ENCODE measurements at places on chromosomes 2 and 18.

GRCh38 chr2:171056307-171056706 is 104.4 kb downstream of the TLK1 start:
- DNase-seq: no peak

DNA sequence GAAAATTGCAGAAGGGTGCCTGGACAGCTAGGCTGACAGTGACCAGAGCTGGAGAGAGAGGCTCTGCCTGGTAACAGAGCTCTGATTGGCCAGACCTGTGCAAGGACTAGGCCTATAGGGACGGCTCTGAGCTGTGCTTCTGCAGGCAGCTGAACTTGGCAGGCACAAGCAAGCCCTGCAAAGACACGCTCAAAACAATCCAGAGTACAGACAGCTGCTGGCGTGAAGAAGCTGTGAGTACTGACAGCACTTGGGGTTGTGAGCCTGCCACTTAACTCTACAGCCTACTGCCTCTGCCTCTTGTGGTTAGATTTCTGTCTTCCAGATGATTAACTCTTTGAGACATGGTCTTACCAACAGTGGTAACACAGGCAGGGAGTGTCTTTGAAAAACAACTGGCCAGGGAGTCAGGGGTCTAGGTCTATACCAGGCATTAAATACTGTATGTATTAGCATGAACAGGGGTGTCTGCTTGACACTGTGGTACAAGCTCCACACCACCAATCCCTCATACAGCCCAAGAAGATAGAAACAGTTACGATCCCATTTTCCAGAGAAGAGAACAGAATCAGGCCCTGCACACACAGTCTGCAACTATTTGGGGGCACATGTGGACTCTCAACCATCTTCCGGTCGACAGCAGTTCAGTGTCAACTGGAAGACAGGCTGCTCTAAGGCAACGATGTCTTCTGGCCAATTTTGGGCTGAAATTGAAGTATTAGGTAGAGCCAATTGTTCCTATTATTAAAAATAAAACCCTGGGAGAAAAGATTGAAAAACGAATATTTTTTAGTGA is 568.4 kb downstream of the TNS1 start:
- peak; percentile 86 for DNase-seq

DNA sequence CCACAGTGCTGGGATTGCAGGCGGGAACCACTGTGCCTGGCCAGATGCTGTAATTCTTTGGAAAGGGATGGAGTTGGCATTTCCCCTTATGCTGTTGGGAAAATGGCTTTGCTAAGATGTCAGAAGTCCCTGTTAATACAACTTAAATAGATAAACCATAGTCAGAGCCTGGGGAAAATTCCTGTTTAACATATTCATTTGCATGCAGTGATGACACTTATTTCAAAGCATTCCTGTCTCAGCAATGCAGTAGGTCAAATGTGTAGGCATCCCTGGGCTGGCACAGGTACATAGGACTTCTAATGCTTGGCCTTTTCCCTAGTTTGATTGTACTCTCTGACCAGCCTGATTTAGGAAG is 38.6 kb downstream of the RAMP1 start:
- no peak for DNase-seq

- DNase-seq: no peak
Observed at GRCh38 chr18:71329114-71329513, 1040.3 kb downstream of the SOCS6 start.

DNA sequence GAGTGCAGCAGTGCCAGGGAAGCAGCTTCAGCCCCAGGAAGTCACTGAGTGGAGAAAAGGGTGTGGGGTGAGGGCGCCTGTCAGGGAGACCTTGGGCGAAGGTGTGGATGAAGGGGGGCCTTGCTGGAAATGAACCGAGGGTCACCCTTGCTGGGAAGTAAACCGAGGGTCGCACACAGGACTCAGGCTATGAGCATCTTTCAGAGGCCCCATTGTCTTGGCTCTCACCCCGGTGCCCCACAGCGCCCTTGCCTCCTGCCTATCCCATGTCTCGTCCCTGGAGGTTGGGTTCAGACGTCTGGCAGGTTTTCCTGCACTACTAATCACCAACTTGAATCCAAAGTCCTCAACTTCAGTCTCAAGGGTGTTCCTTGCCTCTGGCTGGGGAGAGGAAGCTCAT is 122.8 kb upstream of the PXDN start:
- no peak for DNase-seq

DNA sequence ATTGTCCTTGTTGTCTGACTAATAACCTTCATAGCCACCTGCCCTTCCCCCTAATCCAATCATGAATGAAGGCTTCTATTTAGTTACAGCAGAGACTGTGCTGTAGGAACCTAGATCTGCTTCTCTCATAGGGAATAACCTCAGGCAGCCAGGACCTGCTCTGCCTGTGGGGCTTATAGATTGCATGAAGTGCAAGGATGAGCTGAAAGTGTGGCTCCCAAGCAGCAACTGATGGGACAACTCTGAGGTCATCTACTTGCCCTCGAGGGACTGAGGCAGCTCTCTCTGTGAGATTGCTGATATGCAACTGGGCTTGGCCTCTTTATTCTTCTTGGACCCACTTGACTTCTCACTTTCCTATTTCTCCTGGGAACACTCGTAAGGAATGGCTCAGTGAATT is 23.8 kb upstream of the SLC38A11 start:
- DNase-seq: no peak

GRCh38 chr2:185967335-185967734 is 228.7 kb downstream of the FSIP2 start:
- DNase-seq: no peak

DNA sequence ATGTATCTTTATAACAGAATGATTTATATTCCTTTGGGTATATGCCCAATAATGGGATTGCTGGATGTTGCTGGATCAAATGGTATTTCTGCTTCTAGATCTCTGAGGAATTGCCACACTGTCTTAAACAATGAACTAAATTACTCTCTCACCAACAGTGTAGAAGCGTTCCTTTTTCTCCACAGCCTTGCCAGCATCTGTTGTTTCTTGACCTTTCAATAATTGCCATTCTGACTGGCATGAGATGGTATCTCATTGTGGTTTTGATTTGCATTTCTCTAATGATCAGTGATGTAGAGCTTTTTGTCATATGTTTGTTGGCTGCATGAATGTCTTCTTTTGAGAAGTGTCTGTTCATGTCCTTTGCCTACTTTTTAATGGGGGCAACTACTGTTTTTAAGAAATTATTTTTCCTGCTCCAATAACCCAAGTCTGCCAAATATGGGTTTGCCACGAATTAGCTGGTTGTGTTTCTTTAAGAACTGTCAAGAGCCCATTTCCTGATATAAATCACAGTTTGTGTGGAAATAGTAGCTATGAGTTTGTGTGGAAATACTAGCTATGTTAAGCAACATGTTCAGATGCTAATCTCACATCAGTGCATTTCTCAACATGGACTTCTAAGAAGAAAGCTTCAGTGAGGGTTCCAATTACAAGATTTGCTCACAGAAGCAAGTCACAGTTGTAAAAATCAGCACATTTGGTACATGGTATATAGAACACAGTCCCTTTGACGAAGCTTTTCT is 259.4 kb downstream of the ANAPC1 start:
- no peak for DNase-seq

DNA sequence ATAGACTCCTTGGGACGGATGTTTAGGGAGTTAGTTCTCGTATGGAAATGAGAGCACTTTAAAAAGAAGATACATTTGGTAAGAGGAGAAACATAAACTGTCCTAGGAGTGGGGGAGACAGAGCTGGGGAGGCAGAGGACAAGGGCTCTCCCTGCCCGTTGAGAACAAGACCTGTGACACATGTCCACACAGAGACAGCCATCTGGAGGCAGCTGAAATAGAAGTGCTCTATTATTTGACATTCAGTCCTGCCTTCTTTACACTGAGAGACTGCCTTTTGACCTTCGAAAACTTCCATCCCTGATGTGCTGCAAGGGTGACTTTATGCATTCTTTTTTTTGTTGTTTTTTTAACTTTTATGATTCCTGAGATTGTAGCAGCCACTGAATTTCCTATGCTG is 150.1 kb downstream of the UXS1 start:
- no peak for DNase-seq

DNA sequence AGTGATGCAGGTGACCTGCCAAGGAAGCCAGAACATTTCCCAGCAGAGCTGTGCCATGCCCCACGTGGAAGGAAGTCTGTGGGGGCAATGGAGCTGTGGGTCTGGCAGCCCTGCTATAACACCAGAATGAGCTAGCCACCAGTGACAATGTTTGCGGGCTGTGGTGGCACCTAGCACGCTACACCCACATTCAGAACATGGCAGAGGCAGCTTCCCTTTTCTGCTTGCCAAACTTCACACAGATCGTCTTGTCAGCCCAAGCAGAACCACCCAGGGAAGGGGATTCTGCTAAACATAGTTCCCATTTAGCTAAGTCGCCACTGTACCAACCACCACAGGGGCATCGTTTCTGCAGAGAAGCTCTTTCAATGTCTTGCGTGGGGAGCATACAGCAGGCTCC is 27.0 kb upstream of the CCDC93 start:
- DNase-seq: no peak

DNA sequence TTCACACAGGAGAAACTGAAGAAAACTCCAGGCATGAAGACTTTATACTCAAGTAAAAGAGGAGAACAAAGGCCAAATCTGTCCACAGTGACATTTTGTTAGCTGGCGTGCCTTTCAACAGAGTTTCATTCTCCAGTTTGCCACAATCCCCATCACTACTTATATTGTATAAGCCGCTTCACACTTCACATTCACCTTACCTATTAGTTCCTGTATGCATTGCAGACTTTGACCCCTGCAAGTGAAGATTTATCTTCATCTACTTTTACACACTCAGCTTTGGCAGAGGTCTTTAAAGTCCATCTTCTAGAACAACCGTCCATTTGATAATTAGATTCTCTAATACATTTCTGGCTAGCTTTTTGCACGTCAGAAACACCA is 56.8 kb upstream of the TANK start:
- DNase-seq: no peak

- no peak for DNase-seq
Observed at GRCh38 chr2:167293172-167293781, 405.0 kb downstream of the XIRP2 start.

- no peak for DNase-seq
Observed at GRCh38 chr2:113057117-113057516, 1.9 kb upstream of the IL36RN start.

DNA sequence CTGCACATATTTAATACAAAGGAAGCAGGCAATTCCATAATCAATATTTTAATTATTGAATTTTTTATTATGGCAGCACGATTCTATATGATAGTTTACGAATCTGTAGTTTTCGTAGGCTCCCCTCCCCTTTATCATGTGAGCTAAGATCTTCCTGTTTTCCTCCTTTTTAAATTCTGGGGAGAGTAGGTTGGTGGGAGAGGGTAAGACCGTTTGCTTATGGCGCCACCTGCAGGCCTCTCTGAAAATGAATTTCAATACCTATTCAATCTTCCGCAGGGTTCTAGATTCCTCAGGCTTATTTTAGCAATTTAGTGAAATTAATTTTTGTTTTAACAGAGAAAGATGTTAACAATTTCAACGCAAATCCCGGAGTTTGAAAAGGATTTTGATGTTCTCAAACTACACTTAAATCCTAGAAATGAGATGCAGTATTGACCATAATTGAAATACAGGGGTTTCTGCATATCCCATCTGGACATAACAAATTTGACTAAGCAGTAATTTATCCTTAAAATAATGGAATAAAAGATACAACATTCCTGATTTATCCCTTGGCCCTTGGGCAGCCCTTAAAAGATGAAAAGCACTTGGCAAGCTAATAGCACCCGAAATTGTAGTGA is 12.8 kb upstream of the GBX2 start:
- DNase-seq: no peak

GRCh38 chr2:74919827-74920226 is 38.6 kb upstream of the POLE4 start:
- DNase-seq: peak; percentile 60

DNA sequence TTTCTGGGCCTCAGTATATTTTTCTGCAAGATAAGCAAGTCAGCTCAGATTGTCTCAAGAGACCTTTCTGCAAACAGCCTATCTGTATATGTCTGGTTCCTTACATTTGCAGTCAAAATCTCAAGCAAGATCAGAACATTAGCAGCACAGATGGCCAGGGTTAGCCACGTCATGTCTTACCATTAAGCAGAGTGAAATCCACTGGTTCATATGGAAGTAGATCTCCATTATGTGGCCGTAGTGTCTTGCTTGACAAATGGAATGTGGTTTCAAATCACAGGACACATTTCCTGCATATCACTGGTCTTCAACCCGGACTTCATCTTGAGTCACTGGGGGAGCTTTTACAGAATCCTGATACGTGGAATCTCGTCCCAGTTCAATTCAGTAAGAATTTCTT is 500.2 kb downstream of the FBXO15 start:
- no peak for DNase-seq

- DNase-seq: no peak
Observed at GRCh38 chr2:233460726-233461441, 105.7 kb downstream of the USP40 start.

DNA sequence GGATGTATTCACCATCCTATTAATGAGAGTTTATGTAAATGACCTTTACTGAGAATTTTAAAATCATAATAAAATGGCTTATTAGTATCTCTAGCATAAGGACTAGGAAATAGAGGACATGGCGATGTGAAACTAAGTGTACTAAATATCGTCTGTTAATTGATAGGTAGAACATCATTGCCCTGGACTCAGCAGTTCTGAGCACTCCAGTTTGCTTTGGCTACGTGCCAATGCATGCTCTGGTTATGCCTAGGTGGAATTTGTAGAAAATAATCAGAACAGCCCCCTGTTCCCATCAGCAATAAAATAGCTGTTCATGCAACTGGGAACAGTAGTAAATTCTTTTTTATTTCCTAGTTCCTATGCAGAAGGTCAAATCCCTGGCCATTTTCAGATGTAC is 247.8 kb downstream of the DOK6 start:
- no peak for DNase-seq

GRCh38 chr18:37613253-37613565 is 47.6 kb upstream of the CELF4 start:
- no peak for DNase-seq

GRCh38 chr2:164969909-164970690 is 14.8 kb upstream of the SLC38A11 start:
- DNase-seq: no peak

GRCh38 chr2:128624956-128625355 is 306.3 kb upstream of the HS6ST1 start:
- DNase-seq: no peak

DNA sequence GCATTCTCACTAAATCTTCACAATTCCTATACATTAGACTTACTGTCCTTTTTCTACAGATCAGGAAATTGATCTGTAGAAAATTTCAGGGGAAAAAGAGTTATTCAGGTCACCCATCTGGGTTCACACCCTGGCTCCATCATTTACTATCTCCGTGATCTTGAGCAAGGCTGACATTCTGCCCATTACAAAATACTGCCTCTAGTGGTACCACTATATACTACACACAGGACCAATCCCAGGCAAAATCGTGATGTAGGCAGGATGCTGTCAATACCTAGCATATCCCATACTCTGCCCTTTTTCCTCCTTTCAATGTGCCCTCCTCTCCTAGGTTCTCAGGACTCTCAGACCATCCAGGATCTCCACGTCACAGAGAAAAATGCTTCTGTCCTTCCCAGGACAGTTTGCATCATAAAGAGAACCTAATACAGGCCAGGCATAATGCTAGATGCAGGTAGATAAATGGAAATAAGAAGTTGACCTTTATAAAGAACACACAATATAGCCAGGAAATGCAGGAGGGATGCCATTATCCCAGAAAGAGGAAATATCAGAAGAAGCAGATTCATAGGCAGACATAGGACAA is 101.9 kb downstream of the CDH20 start:
- no peak for DNase-seq

All from left ventricle myocardium inferior (tissue), 1 donor.